Smooth muscle cell of the umbilical artery (primary cell): ENCODE measurements at places on chromosomes 12 and 14. TPM values are rescaled to one million over a fixed set of nuclear protein-coding genes. Genes with fewer than 3 reads are reported as not detected.

ALDH2 gene
- 24.1 and 30.3 TPM in 2 replicates for total RNA-seq

PCED1B gene
- total RNA-seq: 1.5 and 4.5 TPM in 2 replicates

RNASE3 gene
- not detected in 2 replicates for total RNA-seq

SOX5 gene
- total RNA-seq: 6.2 TPM in 2 replicates

NCAPD2 gene
- total RNA-seq: 34.4 and 64.1 TPM in 2 replicates

TRPV4 gene
- 0.30 and 0.32 TPM in 2 replicates for total RNA-seq

GLTP gene
- total RNA-seq: 56.1 and 62.1 TPM in 2 replicates

TAS2R46 gene
- 1.8 and 4.8 TPM in 2 replicates for total RNA-seq

LIN7A gene
- total RNA-seq: 9.9 and 40.4 TPM in 2 replicates

SSPN gene
- total RNA-seq: 27.9 and 36.8 TPM in 2 replicates

MARK3 gene
- 80.8 and 97.5 TPM in 2 replicates for total RNA-seq

DENND5B gene
- total RNA-seq: 14.6 and 15.7 TPM in 2 replicates

CPNE6 gene
- total RNA-seq: not detected in 2 replicates

CDK17 gene
- total RNA-seq: 45.1 and 75.4 TPM in 2 replicates

ERO1A gene
- total RNA-seq: 169 and 272 TPM in 2 replicates

C12orf54 gene
- total RNA-seq: not detected in 2 replicates

CMA1 gene
- total RNA-seq: not detected in 2 replicates

DUSP16 gene
- 4.8 and 7.4 TPM in 2 replicates for total RNA-seq

PAPLN gene
- total RNA-seq: 4.2 and 6.4 TPM in 2 replicates

SLCO1C1 gene
- total RNA-seq: not detected in 2 replicates

GPR65 gene
- total RNA-seq: under 0.01 and 0.05 TPM in 2 replicates

PAPOLA gene
- total RNA-seq: 91.5 and 154 TPM in 2 replicates

ADAMTS20 gene
- total RNA-seq: under 0.01 and 0.14 TPM in 2 replicates

KRT85 gene
- total RNA-seq: not detected in 2 replicates

EIF2S3B gene
- 0.59 and 0.69 TPM in 2 replicates for total RNA-seq

OR4Q2 gene
- total RNA-seq: not detected in 2 replicates

BCL2L14 gene
- total RNA-seq: not detected in 2 replicates

CACNA1C gene
- 1.5 and 2.5 TPM in 2 replicates for total RNA-seq

EMP1 gene
- total RNA-seq: 3.9 and 39.9 TPM in 2 replicates

ADAM21 gene
- 0.30 and 0.37 TPM in 2 replicates for total RNA-seq

CBLN3 gene
- total RNA-seq: 1.7 and 2.7 TPM in 2 replicates

FGF23 gene
- not detected in 2 replicates for total RNA-seq

TMTC1 gene
- 8.9 and 20.5 TPM in 2 replicates for total RNA-seq

KCNK10 gene
- total RNA-seq: not detected in 2 replicates

EXOC3L4 gene
- total RNA-seq: 0.59 TPM in 1 of 2 replicates, not detected in the other

EIF5 gene
- 181 and 244 TPM in 2 replicates for total RNA-seq

FOXN4 gene
- not detected in 2 replicates for total RNA-seq

IL26 gene
- not detected in 2 replicates for total RNA-seq

CRACR2A gene
- total RNA-seq: 0.78 TPM in 1 of 2 replicates, not detected in the other

NXPH4 gene
- 12.5 and 13.9 TPM in 2 replicates for total RNA-seq

CLEC6A gene
- total RNA-seq: not detected in 2 replicates

ANKS1B gene
- total RNA-seq: 0.30 and 0.83 TPM in 2 replicates

ORMDL2 gene
- total RNA-seq: 16.1 and 19.9 TPM in 2 replicates

MIP gene
- not detected in 2 replicates for total RNA-seq

MGAT4C gene
- total RNA-seq: under 0.01 and 0.09 TPM in 2 replicates

DPY19L2 gene
- total RNA-seq: 0.30 and 5.1 TPM in 2 replicates

PARP2 gene
- total RNA-seq: 7.4 and 11.0 TPM in 2 replicates

RERGL gene
- total RNA-seq: not detected in 2 replicates

TDG gene
- total RNA-seq: 27.6 and 28.2 TPM in 2 replicates

CLEC9A gene
- 0.30 TPM in 1 of 2 replicates, not detected in the other for total RNA-seq

MFAP5 gene
- 5.3 and 57.4 TPM in 2 replicates for total RNA-seq

ASCL1 gene
- total RNA-seq: not detected in 2 replicates

OAS1 gene
- total RNA-seq: 0.37 and 0.89 TPM in 2 replicates

PLEKHD1 gene
- total RNA-seq: not detected in 2 replicates

ESRRB gene
- not detected in 2 replicates for total RNA-seq

IL31 gene
- not detected in 2 replicates for total RNA-seq

NKX2-1 gene
- total RNA-seq: not detected in 2 replicates
